ENCODE measurements at places on chromosomes 2 and 18.

DNA sequence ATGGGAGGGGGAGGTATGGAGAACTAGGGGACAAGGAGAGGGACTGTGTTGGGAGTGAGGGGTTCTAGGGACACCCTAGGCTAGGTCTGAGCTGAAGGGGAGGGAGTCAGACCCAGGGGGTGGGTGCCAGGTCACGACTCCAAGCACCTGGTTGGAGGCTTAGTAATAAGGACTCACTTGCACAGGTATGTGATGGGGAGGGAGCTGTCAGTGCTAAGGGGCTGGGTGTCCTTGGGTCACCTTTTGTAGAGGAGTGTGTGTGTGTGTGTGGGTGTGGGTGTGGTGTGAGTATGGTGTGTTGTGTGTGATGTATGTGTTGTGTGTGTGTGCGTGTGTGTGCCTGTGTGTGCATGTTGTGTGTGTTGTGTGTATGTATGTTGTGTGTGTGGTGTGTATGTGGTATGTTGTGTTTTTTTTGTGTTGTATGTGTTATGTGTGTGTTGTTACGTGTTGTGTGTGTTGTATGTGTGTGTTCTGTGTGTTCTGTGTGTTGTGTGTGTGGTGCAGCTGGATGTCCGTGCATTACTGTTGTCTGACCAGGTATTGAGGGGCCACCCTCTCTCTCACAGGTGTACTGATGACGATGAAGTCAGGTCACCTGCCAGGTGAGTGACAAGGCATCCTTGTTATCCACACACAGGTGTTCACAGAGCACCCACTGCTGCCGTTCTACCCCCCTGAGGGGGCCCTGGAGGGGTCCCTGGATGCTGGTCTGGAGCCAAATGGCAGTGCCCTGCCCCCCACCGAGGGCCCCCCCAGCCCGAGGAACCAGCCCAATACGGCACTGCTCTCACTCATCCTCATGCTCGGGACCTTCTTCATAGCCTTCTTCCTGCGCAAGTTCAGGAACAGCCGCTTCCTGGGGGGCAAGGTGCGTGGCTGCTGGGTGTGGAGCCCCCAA is 9.8 kb downstream of the SLC4A3 start:
- no peak for DNase-seq

DNA sequence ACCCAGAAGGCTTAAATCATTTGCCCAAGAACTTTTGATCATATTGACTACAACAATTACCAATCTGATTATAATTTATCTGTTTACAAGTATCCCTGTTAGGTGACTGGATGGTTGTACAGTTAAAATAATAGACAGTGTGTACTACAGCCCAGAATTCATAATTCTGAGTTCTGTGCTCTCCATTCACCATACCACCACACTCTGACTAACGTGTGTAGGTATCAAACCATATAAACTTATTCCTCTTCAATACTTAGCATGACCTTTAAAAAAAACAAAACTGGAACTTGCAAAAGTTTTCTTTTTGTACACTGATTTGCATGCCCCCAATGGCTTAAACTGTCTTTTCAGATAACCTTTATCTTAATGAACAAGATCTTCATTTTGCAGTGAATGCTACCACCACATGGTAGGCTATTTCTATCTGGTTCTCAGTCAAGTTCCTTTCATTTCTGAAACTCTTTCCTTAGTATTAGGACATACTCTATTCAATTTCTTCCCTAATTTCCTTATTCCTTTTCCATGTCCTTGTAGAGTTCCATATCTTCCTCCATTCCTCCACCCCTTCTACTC is 50.9 kb downstream of the SOS1 start:
- no peak for DNase-seq

GRCh38 chr2:163701399-163702195 is 34.2 kb downstream of the FIGN start:
- no peak for DNase-seq

GRCh38 chr2:10272464-10272863 is 30.2 kb upstream of the HPCAL1 start:
- no peak for DNase-seq

DNA sequence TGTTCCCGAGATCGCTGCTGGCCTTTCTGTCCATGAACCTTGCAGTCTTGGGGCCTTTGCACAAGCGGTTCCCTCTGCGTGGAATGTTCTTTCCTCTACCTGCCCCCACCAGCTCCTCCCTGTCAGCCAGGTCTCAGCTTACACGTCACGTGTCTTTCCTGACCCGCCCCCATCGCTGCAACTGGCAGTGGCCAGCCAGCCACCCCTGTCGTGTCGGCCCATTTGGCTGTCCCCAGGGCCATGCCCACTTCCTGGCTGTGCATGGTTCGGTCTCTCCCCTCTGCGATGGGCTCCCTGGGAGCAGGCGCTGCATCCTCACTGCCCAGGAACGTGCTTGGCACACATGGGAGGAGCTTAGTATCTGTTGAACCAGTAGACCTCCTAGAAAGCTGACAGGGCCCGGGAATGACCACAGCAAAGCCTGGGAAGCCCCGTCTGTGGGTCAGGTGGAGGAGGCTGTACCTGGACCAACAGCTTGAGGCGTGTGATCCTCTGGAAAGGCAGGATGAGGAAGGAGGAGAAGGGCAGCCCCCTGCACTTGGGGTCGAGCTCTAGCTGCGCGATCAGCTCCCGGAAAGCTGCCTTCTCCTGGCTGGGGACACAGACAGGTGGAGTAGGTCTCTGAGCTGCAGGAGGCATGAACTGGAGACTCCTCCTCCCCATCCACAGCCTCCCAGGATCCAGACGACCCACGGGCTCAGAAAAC is 21.0 kb downstream of the SNORC start:
- DNase-seq, result no peak

GRCh38 chr2:200367155-200367554 is 60.7 kb downstream of the SPATS2L start:
- no peak for DNase-seq

DNA sequence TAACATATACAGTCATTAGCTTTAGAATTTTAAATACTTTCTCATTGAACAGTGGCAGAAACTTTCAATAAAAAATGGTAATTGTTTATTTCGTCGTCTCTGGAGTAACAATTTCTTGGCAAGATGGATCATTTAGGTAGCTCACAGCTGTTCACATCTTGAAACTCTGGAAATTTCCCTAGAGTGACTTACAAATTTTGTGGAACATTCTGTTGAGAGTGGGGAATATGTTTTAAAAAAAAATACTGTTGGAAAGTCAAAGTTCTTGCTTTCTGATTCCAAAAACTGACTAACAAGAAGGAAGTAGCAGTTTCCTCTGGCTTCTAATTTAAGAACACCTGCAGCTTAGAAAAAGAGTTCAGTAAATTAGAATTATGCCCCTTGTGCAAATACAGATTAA is 11.2 kb upstream of the CALCRL start:
- DNase-seq, result no peak

GRCh38 chr2:44136252-44136651 is 32.4 kb upstream of the PPM1B start:
- DNase-seq, result no peak

GRCh38 chr2:86185517-86186212 is 9.6 kb downstream of the IMMT start:
- DNase-seq, result no peak

Data from DMS 273 treated with DMSO at 0.1 percent for 48 hours (cell line).